GM23338 (cell line): ENCODE measurements at places on chromosomes 5 and 9.

- no peak for DNase-seq
Observed at GRCh38 chr9:135309763-135310125, 169.8 kb upstream of the PPP1R26 start.

GRCh38 chr5:16428359-16428758, 37.2 kb downstream of the ZNF622 start:
- peak; percentile 28 for DNase-seq

DNA sequence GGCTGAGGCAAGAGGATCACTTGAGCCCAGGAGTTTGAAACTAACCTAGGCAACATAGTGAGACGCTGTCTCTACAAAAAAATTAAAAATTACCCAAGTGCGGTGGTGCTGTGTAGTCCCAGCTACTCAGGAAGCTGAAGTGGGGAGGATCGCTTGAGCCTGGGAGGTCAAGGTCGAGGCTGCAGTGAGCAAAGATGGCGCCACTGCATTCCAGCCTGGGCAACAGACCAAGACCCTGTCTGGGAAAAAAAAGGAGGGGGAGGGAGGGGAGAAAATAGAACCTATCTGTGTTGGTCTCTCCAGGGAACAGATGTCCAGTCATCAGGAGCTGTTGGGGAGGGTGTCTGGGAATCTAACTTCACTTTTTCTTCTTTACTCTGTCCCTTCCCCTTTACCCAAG, 24.3 kb downstream of the MAT2B start:
- no peak for DNase-seq

DNA sequence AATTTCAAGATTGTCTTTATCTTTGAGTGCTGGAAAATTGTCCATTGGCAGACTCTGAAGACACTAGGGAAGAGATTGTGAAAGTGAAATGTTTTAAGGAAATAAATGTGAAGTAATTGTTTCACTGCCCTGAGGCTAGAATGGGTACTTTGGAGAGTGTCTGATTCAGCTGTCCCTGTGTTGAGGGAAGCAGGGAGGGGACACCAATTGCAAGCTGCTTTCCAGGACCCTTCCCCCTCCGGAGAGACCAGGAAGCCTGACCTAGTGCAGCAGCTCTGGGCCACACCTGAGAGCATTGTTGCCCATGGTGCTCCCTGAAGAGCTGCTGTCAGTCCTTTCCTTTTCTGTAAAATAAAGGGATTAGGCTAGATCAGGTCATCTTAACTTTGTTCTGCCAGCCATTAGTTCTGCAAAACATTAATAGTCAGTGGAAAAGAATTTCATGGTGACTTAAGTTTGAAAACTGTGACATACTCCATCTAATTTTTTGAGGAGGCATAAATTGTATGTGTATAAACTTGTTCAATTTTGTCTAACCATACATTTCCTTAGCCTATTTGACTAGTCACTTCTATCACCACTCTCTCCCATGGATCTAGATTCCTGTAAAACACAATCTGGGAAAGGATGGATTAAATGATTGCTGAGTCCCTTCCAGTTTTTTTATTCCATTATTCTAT, 18.8 kb downstream of the MAP1B start:
- DNase-seq: peak; percentile 51

GRCh38 chr5:952597-953271, 55.9 kb upstream of the NKD2 start:
- no peak for DNase-seq
